ENCODE measurements at places on chromosomes 6 and 20.
A peak's percentile ranks its signal among the peaks of the same experiment; 100 is the strongest.

GRCh38 chr6:154611241-154611640 is 100.8 kb upstream of the CNKSR3 start:
- no peak for DNase-seq

- no peak for DNase-seq
Measured at GRCh38 chr6:86285876-86286275, 643.2 kb upstream of the SYNCRIP start.

GRCh38 chr20:59221707-59222252 is 58.2 kb downstream of the ZNF831 start:
- DNase-seq = no peak

DNA sequence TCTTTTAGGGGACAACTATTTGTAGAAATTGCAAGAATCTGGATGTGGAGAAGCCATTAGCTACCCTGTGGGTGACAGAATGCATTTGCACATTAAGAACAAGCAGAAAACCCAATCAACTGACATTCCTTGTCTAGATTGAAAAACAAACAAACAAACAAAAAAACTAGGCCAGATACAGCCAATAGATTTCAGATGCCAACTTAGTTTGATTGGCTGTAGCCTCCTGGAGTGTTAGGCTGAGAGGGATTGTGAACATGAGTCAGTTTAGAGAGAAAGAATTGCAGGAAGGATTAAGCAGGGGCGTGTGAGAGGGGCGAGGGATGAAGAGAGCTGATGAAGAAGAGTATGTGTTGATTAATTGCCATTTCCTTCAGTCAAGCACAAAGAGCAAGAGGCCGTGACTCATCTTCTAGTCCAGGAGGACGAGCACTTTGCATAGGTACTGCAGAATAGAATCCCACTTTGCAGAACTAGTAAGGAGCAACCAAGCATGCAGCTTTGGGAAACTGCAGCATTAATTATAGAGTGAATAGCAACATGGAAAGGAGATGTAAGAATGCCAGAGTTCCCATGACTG is 188.0 kb upstream of the RAB32 start:
- no peak for DNase-seq

- no peak for DNase-seq
Measured at GRCh38 chr6:119445666-119446065, 96.1 kb upstream of the MAN1A1 start.

- no peak for DNase-seq
Measured at GRCh38 chr6:27651371-27651732, 178.4 kb upstream of the ZNF184 start.

DNA sequence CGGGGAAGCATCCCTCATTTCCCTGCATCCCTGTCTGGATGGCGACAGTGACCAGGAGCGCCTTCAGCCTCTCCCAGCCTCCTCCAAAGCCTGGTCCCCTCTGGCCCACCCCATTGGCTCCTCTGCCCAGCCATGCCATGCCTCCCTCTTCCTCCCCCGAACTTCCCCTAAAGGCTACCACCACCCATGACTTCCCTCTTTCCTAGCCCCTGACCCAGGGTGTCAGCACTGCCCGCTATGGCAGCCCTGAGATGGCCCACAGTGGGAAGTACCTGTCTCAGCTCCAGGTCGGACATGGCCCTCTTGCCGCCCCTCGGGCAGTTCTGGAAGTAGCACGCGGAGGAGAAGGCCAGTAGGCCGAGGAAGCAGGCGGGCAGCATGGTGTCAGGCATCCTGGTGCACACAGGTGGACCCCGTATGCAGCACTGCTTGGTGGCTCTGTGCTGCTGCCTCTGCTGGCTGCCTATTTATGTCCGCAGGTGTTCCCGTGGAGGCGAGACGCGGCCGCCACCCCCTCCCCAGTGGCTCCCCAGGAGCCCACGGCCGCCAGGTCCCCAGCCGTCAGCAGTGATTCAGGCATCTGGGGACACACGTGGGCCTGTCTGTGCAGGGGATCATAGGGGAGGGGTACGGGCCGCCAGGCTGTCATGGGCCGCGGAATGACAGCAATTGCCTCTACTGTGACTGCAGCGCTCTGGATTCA is at the start of gene AVP:
AVP (minus strand) TSS at position 442 of the 703 bp plus-strand sequence; CDS start at position 392, 50 bp downstream.
- DNase-seq = no peak

DNA sequence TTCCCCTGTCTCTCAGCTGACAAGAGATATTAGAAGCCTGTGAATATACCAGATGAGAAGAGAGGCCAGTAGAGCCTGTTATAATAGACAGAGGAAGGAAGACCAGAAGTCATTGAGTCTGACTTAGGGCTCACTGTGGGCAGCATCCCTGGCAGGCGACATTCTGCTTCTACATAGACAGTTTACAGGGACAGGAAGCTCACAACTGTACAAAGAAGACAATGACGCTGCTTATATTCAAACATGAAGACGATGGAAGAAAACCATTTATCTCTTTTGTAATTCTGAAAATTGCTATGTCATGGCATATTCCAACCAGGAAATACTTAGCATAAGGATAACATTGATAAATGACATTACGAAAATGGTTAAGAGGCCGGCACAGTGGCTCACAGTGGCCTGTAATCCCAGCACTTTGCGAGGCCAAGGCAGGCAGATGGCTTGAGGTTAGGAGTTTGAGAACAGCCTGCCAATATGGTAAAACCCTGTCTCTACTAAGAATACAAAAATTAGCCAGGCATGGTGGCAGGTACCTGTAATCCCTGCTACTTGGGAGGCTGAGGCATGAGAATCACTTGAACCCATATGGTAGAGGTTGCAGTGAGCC is 170.9 kb downstream of the UBE3D start:
- DNase-seq = no peak

DNA sequence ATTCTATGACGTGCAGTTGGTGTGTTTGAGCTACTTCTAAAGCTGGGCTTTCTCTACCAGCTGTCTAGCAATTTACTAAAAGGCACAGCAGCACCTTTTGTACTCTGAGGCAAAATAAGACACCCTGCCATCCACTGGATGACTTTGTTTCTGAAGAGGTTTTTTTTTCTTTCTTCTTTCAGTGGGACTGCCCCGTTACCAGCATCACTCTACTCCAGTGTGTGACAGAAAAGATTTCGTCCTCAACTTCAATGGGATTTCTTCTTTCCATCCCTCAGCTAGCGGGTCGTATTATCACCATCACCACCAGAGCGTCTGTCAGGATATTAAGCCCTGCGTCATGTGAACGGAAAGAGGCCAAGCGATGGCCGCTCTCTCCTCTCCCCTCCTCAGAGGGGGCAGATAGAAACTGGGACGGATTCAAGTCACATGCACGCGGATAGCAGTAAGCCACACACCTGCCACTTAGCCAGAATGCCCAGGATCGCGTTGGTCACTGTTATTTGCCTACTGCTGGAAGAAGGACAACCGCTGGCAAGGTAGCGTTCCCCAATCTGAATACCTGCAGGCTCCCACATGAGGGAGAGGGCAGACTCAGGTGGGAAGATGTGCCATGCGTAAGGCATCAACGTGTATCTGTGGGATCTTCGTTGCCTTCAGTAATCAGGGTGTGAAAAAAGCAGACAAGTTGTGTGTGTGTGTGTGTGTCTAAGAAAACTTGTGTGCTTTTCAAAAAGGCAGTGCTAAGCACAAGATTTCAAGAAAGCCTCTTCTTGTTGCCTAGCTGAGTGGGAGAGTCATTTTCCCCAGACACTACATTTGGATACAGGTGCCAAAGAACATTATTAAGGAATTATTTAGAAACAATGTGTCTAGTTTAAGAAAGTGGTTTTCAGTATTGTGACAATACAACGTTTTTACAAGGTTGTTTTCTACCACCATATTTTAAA is 5.4 kb downstream of the FOXF2 start:
- DNase-seq = no peak

DNA sequence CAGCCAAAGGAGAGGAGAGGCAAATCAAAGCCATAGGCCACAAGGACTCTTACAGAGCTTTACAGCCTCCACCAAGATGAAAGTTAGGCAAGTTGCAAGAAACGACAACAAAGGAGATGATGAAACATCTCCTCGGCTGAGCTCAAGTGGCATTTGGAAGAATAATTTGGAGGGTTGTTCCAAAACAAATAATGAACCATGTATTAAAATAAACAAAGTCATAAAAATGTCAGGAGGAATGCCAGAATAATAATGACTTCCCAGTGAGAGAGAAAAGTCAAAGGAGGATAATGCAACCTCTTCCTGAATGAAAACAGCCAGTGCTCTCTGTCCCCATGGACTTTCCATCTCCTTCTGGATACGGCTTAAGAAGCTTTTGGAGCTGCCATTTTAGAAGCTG is 371.4 kb upstream of the ID4 start:
- no peak for DNase-seq

GRCh38 chr6:129486327-129486726 is 223.7 kb downstream of the ARHGAP18 start:
- DNase-seq = no peak

DNA sequence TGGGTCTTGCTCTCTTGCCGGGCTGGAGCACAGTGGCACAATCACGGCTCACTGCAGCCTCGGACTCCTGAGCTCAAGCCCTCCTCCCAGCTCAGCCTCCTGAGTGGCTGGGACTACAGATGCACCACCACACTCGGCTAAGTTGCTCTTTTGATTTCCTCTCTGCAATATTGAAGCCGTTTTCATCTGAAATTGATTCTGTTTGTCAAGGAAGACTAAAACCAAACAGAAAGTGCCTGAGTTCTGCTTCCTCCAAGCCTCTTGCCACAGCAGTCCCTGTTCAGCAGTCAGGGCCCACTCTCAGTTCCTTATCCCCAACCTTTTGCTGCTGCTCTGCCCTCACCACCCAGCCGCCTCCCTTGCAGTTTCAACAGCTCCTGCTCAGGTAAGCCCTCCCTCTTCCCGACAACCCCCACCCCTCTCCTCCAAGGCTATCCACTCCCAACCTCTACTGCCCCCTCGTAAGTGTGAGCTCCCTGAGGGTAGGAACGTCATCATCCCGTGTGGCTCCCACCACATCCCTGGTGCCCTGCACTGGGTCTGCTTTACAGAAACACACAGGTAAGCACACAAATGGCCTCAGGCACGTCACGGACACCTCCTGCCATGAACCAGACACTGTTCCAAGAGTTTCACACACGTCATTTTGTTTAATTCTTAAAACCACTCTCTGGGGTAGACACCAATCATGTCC is 70.7 kb upstream of the TAB2 start:
- DNase-seq = no peak

DNA sequence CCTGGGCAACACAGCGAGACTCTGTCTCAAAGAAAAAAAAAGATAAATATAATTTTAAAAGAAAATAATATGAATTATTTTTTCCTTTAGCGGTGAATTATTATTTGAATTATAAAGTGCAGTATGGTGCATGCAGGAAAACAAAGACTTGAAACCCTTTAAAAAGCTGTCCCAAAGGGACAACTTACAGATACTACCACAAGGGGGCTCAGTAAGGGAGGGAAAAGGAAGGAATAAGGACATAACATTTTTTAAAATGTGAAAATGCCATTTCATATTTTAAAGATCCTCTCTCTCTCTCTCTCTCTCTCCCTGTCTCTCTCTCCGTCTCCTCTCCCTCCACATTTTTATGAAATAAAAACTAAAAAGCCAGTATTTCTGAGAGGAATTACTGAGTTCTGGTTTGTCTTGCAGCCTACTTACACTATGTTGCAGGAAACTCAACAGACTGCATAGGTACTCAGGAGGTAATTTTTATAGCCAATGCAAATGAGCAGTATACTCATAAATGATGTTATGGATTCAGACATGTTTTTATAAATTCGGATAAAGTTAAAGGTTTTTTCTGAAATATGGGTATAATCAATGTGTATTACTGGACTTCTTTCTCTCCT is 455.0 kb upstream of the GJE1 start:
- DNase-seq = no peak

DNA sequence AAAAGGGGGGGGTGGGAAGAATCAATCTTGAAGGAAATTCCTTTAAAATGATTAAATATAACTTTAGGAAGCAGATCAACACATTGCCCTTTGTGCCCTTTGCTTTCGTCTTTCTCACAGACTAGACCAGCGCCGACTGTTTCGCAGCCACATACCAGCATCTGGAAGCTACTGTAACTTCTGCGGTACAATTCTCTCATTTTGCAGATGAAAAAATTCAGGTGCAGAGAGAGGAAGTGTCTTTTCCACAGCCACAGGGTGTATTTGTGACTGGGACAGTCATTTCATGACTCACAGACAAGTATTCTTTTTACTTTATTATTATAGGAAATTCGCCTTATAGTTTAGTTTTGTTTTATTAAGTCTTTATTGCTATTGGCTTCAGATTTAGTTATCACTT is 84.2 kb downstream of the UST start:
- DNase-seq = no peak

GRCh38 chr6:34236443-34237315 is at the start of gene HMGA1:
Gene HMGA1 (plus strand): TSS chr6:34236873. CDS start chr6:34240781, 3,908 bp downstream.
- DNase-seq = peak; percentile 92

DNA sequence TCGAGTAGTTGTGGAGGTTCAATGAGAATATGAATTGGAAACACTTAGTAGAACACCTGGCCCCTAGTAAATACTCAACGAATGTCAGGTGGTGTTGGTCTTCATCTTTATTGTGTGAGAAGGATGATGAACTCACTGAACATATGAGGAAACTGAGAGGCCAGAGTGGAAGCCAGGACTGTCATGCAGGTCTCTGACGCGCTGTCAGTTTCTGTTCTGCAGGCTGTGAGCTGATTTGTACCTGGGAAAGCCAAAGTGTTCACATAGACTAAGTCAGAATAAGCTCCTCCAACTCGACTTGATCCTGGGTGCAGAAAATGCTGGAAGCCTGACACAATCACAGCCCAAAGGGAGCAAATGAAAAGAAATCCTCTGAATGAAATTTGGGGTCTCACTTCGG is 222.2 kb downstream of the LY86 start:
- DNase-seq = no peak

GRCh38 chr6:81725127-81725526 is 27.4 kb downstream of the TENT5A start:
- no peak for DNase-seq

DNA sequence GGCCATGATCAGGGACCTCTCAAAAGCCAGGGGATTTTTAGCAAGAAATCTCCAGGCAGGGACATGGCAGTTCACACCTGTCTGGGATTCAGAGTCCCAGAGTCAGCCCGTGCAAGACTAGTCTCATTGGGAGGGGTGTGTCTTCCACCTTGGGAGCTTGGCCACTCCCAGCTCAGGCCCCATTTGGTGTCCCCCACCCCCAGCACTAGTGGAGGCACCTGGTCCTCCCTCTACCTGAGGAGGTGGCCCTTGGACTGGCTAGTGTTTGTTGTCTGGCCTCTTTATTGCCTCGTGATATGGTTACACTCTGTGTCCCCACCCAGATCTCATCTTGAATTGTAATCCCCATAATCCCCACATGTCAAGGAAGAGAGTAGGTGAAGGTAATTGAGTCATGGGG is 140.8 kb upstream of the PHACTR3 start:
- no peak for DNase-seq

DNA sequence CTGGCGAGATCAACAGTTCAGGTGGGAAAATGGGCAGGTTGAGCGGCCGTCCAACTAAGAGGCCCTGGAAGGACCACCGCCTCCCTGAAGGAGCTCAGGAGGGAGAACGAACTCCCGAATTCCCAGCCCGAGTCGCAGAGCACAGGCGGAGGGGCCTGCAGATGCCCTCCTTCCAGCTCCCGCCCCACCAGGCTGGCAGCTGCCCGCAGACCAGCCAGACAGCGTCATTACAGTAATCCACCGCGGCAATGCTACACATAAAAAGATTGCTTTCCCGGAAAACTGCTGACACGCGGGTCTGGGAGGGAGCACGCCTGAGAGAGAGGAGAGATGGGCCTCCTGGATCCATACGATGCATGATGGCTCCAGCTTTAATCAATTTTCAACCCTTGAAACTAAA is 30.5 kb upstream of the SLCO4A1 start:
- DNase-seq = no peak

Measured in NCI-H1048 (cell line).